CD4-positive, alpha-beta T cell treated with Interleukin-1 beta for 1 hour (primary cell): ENCODE measurements at places on chromosomes 13 and 19.

DNA sequence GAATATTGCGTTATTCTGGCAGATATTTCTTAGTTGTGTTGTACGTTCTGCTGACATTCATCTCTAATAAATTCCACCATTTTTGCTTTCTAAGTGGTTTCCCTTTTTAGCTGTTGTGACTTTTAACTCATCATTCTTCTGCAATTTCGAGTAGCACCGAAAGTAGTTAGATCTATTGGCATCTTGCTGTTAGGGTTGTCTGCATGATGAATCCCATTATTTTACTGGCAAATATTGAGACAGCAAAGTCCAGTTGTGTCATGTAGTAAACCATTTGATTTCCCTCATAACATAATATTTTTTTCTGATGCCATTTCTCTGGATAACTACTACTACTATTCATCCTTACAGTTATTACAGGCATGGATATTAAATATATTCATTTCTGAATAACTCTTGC is 143.9 kb downstream of the SLITRK1 start:
- no peak for DNase-seq

DNA sequence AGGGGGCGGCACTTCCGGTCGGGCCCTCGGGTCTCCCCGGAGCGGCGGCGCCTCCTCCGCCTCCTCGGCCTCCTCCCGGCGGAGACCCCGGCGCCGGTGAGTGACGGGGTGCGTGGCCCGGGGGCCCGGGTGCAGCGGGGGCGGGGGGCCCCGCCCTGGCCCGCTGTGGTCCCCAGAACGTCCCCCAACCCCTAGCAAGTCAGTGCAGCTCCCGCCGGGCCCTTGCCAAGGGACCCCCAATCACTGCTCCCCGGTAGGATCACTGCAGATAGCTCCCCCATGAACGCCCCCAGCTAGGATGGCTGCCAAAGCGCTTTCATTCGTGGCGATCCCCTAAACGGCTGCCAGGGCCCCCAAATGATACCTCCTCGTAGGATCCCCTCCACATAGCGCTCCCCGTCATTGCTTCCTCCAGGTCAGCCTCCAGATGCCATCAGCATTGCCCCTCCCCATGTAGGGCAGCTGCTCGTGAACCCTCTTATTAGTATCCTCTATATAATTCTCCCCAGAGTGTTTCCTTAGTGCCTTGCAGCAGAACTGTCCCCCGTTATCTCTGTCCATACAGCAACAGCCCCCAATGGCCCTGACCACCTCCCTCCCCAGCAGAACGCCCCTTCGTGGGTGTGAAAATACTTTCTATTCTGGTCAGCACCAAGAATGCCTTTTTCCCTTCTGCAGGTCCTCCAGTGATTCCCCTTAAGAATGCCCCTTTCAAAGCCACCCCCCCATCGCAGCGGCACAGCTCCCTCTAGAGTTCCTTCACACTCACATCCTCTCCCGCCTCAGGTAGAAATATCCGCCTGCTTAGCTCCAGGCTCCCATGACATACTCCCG is at the start of gene ZNF865:
Gene ZNF865, plus strand, starts transcription at position 11 of the 834 bp plus-strand sequence. CDS start 7,972 bp downstream, outside the sequence.
- peak; percentile 69 for DNase-seq

GRCh38 chr19:480016-480855 is 16.1 kb upstream of the MADCAM1 start:
- peak; percentile 57 for DNase-seq

GRCh38 chr19:21483589-21484170 is 21.7 kb upstream of the ZNF429 start:
- peak; percentile 72 for DNase-seq

DNA sequence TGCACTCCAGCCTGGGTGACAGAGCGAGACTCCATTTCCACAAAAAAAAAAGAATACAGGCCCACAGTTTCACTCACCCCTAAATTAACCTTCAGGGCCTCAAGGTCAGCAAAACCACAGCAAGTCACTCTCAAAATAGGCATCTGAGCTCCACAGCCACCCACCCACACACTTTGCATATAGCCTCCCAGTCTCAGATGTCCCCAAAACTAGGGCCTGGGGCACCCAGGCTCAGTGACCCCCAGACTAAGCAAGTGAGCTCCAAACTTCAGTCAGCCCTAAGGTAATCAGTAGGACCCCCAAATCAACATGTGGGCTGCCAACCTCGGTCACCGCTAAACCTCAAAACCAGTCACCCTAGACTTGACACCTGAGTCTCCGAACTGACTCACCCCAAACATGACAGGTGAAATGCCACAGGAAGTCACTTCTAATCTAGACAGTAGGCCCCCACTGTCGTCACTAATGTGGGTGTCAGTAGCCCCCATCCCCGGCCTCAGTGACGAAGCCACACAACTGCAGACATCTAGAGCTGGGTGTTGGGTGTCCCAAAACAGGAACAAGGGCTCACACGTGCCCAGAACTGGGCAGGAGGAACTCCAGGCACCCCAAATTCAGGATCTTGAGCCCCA is 13.9 kb downstream of the RABAC1 start:
- DNase-seq: peak; percentile 94

DNA sequence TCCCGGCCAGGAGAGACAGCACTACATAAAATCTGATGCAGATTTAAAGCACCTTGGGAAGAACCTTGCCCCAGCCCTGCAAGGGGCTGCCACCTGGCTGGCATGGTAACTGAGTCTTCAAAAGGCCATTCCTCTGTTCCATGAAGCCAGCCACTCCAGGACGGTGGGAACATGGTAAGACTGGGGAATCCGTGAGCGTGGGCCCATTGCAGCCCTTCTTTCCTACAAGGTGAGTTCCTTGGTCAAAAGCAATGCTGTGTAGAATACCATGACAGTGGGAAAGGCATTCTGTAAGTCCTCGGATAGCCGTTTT is 121.3 kb downstream of the SOX1 start:
- no peak for DNase-seq

DNA sequence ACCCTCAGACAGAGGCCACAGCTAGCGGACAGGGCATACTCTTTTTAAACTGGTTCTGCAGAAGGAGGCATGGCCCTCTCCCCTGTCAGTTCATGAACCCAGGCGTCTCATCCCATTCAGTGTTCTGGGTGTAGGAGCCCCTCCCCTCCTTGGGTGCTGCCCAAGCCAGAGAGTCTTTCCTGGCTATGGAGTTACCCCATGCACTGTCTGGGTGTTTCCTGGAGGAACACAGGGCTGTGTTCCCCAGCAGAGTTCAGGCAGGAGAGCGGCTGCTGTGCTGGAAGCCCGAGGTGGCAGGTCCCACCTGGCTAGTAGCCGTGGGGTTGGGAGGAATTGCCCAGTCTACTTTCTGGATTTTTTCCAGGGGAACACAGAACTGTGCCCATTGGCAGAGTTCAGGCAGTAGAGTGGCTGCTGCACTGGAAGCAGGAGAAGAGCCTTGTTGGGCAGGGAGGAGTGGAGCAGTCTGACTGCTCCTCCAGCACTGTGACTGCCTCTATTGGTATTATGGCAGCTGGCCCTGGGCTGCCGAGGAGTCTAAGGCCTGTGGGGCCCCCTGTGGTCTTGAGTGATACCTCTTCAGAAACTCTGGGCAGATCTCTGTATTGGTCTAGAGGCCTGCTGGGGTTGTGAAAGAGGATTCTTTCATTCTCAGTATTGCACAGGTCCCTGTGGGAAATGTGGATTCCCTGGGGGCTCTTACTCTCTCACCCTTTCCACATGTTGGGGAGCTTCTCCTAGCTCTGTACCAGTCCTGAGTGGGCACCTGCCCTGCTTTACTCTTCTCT is 168.3 kb downstream of the PCDH20 start:
- no peak for DNase-seq

- DNase-seq: no peak
Measured at GRCh38 chr19:32921624-32922023, 50.1 kb downstream of the CEP89 start.

GRCh38 chr13:100234006-100234405 is 145.1 kb downstream of the PCCA start:
- no peak for DNase-seq

GRCh38 chr19:11010041-11010440 is 49.2 kb downstream of the SMARCA4 start:
- no peak for DNase-seq

GRCh38 chr13:85261757-85262346 is 537.4 kb downstream of the SLITRK6 start:
- DNase-seq: no peak

DNA sequence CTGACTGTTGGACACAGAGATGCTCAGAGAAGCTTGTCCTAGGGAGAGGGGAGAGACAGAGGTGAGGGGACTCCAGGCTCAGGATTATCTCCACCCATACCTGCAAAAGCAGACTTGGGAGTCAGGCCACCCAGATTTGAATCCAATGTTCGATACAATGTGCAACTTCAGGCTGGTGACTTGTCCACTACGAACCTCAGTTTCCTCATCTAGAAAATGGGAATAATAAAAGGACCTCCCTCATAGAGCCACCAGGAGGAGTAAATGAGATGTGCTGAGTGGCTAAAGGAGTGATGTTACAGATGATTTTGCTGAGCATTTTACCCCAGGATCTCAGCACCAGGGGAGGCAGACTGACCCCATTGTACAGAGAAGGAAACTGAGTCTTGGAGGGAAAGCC is 25.0 kb downstream of the PRKD2 start:
- no peak for DNase-seq

GRCh38 chr19:45283443-45284033 is 32.5 kb downstream of the MARK4 start:
- peak; percentile 9 for DNase-seq

DNA sequence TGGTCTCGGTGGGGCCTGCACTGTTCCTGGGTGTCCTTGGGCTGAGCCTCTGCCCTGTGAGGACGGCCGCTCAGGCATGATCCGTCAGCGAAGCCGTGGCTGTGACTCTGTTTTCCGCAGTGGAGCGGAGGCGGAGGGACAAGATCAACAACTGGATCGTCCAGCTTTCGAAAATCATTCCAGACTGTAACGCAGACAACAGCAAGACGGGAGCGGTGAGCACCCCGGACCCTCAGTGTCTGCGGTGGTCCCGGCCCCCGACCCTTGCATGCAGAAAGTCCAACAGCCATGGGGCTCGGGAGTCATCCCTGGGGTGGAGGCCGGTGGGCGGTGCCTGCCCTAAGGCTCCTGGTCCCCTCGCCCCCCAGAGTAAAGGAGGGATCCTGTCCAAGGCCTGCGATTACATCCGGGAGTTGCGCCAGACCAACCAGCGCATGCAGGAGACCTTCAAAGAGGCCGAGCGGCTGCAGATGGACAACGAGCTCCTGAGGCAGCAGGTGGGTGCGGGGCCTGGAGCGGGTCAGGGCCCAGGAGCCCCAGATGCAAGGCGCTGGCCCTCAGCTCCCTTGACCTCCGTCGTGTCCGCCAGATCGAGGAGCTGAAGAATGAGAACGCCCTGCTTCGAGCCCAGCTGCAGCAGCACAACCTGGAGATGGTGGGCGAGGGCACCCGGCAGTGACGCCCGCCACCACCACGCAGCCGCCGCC is 3.6 kb upstream of the HAMP start:
- DNase-seq: no peak

DNA sequence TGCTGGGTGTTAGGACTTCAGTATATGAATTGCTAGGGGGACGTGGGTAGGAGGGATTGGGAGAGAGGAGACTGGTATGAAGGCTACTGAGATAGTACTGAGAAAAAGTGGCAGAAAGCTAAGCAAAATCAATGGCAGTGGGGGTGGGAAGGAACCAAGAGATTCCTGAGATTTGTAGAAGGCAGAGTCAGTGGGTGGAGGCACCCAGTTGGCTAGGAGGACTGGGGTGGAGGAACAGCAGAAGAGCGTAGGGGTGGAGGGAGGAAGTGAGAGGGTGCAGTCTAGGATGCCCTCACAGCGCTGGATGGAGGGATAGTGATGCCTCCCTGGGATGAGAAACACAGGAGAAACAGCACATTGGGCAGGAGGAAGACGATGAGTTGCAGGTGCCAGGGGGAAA is 5.6 kb upstream of the MEDAG start:
- DNase-seq: no peak
